ENCODE measurements at places on chromosomes 5 and 9. TPM values are rescaled to one million over a fixed set of nuclear protein-coding genes. Genes with fewer than 3 reads are reported as not detected.

DNA sequence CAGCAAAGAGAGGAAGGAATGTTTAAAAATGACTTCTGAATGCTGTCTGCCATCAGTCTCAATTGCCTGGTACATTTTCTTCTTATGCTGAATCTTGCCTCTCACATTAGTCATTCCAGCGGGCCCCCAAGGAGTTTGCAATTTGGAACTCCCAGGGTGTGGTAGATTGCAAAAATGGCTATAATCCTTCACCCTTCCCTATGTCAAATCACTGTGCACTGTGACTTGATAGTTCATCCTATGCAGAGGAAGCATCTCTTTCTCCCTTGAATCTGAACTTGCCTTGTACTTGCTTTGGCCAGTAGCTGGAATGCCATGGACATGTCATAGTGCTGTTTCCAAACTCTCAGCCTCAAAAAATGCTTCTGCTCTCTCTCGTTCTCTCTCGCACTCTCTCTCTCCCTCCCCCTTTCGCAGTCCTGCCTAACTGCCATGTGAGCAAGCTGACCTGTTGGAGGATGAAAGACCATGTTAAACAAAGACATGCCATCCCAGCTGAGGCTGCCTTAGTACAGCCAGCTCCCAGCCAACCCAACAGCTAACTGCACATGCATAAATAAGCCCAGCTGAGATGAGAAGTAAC lies 284.0 kb upstream of the TLE4 start:
- no peaks in the 10 kb centered on the region for H3K27me3 ChIP-seq
- H3K4me1 ChIP-seq: no peaks in the 10 kb centered on the region
- H3K27ac ChIP-seq: no peak overlapping the region

- H3K27me3 ChIP-seq: no peaks in the 10 kb centered on the region
- H3K27ac ChIP-seq: no peak overlapping the region
- H3K4me3 ChIP-seq: no peak overlapping the region
- no peaks in the 10 kb centered on the region for H3K4me1 ChIP-seq
Measured at GRCh38 chr5:154296525-154297159, 106.1 kb downstream of the GALNT10 start.

GRCh38 chr5:132821350-132821749 lies 8.2 kb downstream of the SOWAHA start:
- DNase-seq: no peak
- no peak overlapping the region for H3K4me3 ChIP-seq
- peaks cover 16% of the 10 kb centered on the region for H3K36me3 ChIP-seq

DNA sequence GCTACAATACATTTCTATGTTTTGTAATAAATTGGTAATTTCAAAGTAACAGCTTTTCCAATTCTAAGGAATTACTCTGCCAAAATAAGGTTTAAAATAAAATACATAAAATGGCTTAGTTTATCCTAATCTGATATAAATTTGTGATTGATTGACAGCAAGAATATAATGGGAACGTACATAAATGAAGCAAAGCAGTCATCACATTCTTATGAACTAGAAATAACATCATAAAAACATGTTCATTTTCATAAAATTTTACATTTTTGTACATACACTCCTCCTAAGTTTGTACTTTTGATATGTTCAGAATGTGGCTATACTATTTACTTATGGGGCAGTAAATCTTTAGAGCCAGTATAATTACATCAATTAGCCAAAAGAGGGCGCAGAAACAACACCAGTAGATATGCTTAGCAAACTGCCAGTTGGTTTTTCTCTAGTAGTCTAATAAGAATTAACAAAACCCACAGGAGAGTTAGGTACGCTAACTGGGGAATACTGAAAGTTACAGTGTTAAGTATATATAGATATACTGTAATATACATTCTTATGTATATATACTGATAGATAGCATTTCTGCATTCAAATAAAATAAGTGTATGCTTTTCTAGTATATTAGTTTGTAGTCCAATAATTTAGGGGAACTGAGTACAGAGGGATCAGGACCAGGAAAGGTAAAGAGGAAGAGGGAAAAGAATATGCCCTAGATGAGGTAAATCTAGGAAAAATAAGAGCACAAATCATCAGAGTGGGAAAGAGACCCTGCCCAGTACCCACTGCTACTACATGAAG lies 76.8 kb downstream of the ZDHHC21 start:
- H3K36me3 ChIP-seq: peaks cover 6% of the 10 kb centered on the region
- DNase-seq: no peak
- H3K4me3 ChIP-seq: no peak overlapping the region
- H3K4me1 ChIP-seq: no peaks in the 10 kb centered on the region
- no peaks in the 10 kb centered on the region for H3K27me3 ChIP-seq

DNA sequence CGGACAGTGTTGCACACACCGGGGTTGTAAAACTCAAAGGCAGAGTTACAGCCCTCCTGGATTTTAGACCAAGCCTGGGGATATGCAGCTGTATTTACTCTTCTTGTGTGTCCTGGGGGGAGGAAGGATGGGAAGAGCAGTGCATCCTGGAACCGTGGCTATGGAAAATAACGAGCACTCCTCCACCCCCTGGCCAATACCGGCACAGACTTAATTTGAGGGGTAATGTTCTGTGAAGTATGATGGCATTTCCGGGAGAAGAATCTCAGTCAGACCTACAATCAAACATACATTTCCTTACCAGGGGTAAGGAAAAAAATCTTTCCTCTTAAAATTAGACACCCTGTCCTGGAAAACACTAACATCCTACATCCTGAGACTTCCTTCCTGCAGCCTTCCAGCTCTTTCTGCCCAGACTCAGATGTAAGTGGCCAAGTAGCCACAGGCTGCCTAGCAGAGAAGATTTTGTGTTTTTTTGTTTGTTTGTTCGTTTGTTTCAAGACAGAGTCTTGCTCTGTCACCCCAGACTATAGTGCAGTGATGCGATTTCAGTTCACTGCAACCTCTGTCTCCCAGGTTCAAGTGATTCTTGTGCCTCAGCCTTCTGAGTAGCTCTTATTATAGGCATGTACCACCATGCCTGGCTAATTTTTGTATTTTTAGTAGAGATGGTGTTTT lies 11.0 kb upstream of the ERMP1 start:
- no peak overlapping the region for H3K27ac ChIP-seq

DNA sequence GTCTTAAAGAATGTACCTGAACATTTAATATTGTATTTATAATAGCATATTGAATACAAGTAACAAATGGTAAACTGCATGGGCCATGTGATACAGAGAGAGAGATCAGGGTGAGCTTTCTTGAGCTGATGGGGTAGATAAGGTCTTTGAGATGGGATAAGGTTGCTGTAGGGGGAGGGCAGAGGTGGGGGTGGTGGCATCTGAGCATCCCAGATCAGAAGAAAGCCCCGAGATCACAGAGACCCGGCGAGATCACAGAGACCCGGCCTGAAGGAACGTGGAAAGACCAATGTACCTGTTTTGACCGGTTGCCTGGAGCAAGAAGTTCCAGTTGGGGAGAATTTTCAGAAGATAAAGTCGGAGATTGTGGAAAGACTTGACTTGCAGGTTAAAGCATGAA lies 6.6 kb downstream of the SMARCA2 start:
- no peak overlapping the region for H3K4me3 ChIP-seq
- H3K36me3 ChIP-seq: no peaks in the 10 kb centered on the region
- H3K4me1 ChIP-seq: peaks cover 69% of the 10 kb centered on the region
- H3K27me3 ChIP-seq: no peaks in the 10 kb centered on the region

DNA sequence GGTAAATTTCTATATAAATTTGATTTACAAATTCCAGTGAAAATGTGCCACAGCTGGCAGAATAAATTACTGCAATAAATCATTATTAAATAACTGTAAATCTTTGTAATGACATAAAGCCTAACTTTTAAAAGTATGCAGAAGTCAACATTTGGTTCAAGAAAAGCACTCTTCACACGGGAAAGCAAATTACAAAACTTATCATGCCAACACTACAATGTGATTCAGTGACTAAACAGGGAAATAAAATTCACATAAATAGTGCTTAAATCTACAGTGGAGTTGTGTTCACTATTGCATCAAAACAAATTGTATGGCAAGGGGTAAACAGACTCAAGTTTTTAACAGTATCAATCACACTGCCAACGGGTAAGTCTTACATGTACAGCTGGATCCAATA lies 117.2 kb downstream of the BNC2 start:
- no peak overlapping the region for H3K4me3 ChIP-seq
- no peaks in the 10 kb centered on the region for H3K36me3 ChIP-seq
- no peak for DNase-seq
- no peak overlapping the region for H3K27ac ChIP-seq

DNA sequence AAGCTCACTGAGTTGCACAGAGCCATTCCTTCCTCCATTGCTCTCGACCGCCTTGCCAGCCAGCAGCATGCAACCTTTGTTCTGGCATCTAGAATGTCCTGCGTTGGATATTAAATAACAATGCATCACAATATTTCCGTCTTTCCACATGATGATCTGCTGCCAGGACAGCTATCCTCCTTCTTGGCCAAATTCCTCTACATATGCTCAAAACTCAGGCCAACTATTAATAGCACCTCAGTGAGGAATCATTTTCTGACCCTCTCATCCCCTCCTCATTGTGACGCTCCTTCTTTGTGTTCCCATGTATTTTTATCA lies 128.6 kb downstream of the MYO10 start:
- H3K36me3 ChIP-seq: no peaks in the 10 kb centered on the region
- no peak overlapping the region for H3K27ac ChIP-seq
- H3K4me1 ChIP-seq: no peaks in the 10 kb centered on the region

GRCh38 chr9:34554211-34555001 lies 31.6 kb upstream of the ENHO start:
- no peaks in the 10 kb centered on the region for H3K36me3 ChIP-seq
- no peak for DNase-seq
- H3K4me1 ChIP-seq: peaks cover 7% of the 10 kb centered on the region
- no peak overlapping the region for H3K27ac ChIP-seq
- no peak overlapping the region for H3K4me3 ChIP-seq
- peaks cover 2% of the 10 kb centered on the region for H3K27me3 ChIP-seq

GRCh38 chr5:77707791-77708190 lies 68.3 kb downstream of the TBCA start:
- H3K36me3 ChIP-seq: peaks cover 52% of the 10 kb centered on the region
- no peaks in the 10 kb centered on the region for H3K4me1 ChIP-seq
- DNase-seq: no peak
- no peaks in the 10 kb centered on the region for H3K27me3 ChIP-seq
- H3K27ac ChIP-seq: no peak overlapping the region
- H3K4me3 ChIP-seq: no peak overlapping the region

- no peak for DNase-seq
- no peaks in the 10 kb centered on the region for H3K27me3 ChIP-seq
- H3K36me3 ChIP-seq: no peaks in the 10 kb centered on the region
- no peak overlapping the region for H3K27ac ChIP-seq
- no peak overlapping the region for H3K4me3 ChIP-seq
Measured at GRCh38 chr5:83430130-83431010, 41.2 kb upstream of the VCAN start.

DNA sequence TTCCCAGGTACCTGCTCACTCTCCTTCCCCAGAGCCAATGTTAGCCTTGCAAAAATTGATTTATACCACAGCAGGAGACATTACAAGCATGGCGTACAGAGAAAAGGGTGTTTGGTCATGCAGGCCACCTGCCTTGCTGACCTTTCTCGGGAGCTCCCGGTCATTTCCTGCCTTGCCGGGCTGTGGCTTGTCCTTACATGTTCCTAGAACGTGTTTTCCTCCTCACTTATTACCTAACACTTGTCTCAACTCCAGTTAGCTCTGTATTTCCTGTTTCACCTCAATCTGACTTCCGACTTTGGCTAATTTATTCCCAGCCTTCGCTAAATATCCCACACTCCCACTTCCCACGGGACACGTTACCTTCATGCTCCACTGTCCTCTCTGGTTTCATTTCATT lies 282.5 kb downstream of the ICE1 start:
- H3K27me3 ChIP-seq: no peaks in the 10 kb centered on the region
- H3K27ac ChIP-seq: no peak overlapping the region
- H3K4me3 ChIP-seq: no peak overlapping the region
- no peak for DNase-seq
- H3K36me3 ChIP-seq: no peaks in the 10 kb centered on the region

DNA sequence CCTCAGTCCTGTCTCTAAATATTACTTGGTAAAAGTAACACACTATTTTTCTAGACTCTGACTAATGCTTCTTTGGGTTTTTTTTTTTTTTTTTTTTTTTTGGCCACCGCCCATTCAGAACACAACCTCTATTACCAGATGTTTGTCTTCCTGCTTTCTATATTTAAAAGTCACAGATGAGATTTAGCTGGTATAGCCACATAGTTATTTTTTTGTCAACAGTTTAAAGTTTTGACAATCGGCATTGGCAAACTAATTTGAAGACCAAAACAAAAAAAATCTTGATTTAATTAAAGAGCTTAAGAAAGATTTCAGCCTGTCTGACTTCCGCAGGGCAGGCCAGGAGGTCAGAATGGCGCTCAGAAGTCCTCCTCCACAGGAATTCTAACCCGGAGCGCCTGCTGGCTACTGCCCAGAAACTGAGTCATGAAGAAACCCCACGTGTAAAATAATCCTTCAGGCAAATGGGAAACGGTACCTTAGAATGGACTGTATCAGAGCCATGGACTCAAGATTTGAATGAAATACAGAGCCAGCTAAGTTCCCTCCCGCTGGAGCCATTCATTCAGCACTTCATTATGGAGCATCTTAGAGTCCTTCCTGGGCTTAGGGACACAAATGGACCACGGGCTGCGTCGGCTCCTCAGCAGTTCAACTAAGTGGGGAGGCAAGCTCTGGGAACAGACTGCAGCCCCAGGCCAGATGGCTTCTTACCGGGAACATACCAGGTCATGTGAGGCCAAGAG lies 55.6 kb downstream of the PTPDC1 start:
- H3K27ac ChIP-seq: peak overlapping the region; percentile 90
- DNase-seq: peak; percentile 97
- H3K4me1 ChIP-seq: peaks cover 86% of the 10 kb centered on the region
- H3K27me3 ChIP-seq: no peaks in the 10 kb centered on the region
- peak overlapping the region; percentile 27 for H3K4me3 ChIP-seq
- no peaks in the 10 kb centered on the region for H3K36me3 ChIP-seq

DNA sequence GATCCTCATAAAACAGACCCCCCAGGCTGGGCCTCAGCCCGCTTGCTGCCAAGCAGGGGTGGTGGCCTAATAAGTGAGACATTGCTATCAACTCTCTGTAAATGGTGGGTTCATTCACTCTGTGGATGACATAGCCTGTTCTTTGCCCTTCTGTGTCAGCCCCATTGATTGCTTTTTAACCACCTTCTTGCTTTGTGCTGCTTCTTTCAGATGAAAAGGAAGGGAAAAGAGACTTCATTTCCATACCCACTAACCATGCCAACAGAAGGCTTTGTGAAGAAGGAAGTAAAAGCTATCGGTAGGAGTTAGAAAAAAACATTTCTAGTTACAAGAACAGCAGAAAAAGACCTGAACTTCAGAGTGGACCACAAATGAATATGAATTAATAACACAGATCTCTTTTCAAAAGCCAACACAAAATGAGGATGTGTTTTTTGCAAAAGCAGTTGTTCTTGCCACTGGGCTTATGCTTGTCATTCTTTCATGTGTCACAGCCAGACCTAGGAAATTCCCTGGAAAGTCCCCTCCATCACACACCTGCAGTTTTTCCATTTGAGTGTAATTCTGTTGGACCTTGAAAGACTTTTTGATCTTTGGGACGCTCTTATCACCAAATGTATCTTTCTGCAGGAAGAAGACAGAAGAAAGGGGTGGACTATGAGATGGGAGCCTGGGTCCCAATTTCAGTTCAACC lies 507.7 kb downstream of the CCDC171 start:
- H3K4me1 ChIP-seq: no peaks in the 10 kb centered on the region
- H3K27me3 ChIP-seq: no peaks in the 10 kb centered on the region
- no peak overlapping the region for H3K4me3 ChIP-seq
- no peaks in the 10 kb centered on the region for H3K36me3 ChIP-seq

The SPINK4 gene
- not detected for total RNA-seq

The GRK6 gene
- total RNA-seq: 34.5 TPM

The ENTREP1 gene
- total RNA-seq: 30.2 TPM

The HACD4 gene
- 25.0 TPM for total RNA-seq

The WNT8A gene
- total RNA-seq: not detected

The KCNMB1 gene
- 83.0 TPM for total RNA-seq

The ADAMTS16 gene
- not detected for total RNA-seq

The PPP2R2B gene
- 1.2 TPM for total RNA-seq

The HSPB3 gene
- 19.1 TPM for total RNA-seq

The PCDHA1 gene
- total RNA-seq: not detected

All from esophagus muscularis mucosa (tissue), 4 donors.